ENCODE measurements at places on chromosomes 12 and 14.

DNA sequence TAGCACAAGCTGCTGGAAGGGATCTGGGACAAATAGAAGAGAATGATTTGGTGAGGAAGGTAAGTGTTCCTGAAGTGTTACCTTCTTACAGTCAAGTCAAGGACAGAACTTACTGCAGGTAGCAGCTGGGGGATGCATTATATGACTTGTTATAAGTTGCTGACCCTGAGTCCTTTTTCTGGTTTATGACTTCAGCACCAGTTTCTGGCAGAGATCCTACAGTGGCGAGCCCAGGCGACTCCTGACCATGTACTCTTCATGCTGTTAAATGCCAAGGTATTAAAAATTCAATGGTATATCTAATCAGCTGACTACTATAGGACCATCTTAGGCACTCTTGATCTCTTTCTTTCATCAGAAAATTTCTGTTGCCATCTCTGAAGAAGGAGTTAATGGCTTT is 45.1 kb upstream of the ATF1 start:
- DNase-seq: no peak

DNA sequence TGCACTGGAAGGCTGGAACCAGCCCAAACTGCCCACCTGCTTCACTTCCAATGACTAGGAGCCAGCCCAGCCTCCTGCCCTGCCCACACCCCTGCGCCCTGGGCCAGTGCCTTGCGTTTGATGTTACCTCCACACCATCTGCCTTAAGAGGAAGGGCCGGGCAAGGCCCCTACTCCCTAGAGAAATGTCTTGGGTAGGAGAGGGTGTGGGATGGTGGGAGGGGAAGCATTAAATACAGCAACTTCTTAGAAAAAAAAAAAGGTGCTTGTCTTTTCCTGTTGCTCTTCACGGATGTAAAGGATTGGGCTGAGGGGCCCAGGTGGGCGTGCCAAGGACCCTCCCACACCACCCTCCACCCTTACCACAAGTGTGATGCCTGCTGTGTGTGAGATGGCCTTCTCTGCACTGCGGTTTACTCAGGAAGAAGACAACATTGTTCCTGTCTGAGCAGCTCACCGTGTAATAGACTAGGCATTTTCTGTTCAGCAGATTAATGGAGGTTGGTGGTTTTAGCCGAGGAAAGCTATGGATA is 99.9 kb downstream of the NINJ2 start:
- DNase-seq: no peak

DNA sequence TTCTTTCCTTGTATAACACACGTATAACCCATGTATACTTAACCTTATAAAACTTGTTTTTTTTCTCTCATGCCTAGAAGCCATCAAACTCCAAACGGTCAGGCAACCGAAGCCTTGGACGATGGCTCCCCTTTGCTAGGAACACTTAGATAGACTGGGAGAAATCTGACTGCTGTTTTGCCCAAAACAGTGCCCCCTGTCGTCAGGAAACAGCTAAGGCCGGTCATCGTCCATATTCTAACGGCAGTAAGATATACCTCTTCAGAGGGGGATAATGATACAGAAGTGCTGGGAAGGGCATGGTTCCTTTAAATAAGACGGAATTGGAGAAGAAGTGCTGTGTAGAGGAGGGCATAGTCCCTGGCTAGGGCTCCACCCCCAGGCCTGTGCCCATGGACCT is 130.5 kb downstream of the SLC41A2 start:
- no peak for DNase-seq

- DNase-seq: no peak
Measured at GRCh38 chr14:35400648-35401421, 3.7 kb downstream of the NFKBIA start.

DNA sequence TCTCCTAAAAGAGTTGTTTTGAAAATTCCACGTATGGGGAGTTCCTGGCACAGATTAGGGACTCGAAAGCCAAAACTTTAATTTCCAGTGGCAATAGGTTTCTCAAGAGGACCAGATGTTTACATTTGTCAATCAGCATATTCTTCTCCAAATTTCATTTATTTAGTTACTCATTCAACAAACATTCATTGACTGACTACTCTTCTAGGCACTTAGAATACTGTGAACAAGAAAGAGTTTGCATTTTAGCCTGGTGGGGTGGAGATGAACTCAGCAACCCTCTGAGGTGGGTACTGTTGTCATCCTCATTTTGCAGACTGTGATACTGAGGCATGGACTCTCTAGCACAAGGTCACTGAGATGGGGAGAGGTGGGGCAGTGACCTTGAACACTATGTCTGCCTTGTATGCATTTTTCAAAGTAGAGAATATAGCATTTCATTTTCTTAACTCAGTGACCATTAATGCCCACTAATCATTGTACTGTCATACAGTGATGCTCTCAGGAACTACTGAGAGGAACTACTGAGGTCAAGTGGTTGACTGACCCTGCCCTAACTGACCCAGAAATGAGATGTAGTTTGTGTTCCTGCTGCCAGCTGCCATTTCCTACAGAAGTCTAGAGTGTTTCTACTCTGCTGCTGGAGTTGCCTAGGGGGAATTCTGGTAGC is 2.2 kb downstream of the L3HYPDH start:
- peak; percentile 25 for DNase-seq

- peak; percentile 3 for DNase-seq
Measured at GRCh38 chr12:66352197-66352596, 49.9 kb downstream of the HELB start.

DNA sequence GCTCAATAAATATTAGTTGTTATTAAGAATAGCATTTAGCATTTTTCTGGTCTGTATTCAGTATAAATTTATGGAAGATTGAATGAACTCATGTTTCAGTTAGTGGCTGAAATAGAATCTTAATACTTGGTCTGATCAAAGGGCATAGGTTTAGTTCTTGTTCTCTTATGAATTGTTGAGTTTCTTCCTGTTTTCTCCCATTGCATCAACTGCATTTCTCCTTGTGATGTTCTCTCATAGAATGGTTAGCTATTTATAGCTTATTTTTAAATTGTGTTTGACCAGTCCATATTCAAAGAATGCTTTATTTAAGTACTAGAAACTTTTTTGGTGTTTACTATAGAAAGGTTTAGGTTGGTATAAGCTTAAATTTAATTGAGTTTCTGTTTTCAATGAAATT is 29.8 kb downstream of the APAF1 start:
- DNase-seq: no peak

GRCh38 chr14:40312296-40312695 is 880.1 kb upstream of the FBXO33 start:
- DNase-seq: no peak

DNA sequence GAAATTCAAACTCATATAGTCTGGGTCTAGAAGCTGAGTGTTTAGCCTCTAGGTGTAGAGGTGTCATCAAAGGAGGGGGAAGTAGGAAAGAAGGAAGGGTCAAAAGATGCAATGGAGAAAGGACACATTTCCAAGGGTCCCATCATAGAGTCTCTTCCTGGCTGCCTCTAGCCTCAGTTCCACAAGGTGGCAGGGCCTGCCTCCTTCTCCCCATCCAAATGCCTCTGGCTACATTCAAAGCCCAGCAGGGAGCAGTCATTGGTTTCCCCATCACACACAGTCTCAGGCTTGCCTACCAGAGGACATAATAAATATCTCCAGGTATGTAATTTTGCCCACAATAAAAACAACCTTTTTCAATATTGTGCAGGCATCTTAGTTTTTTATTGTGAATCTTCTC is 2.1 kb upstream of the CCT2 start:
- no peak for DNase-seq

GRCh38 chr12:83039413-83039812 is 352.7 kb downstream of the TMTC2 start:
- DNase-seq: no peak

- DNase-seq: no peak
Measured at GRCh38 chr12:120481022-120481767, 11.6 kb upstream of the SRSF9 start.

GRCh38 chr14:49479432-49479831 is 106.7 kb downstream of the RPS29 start:
- no peak for DNase-seq

DNA sequence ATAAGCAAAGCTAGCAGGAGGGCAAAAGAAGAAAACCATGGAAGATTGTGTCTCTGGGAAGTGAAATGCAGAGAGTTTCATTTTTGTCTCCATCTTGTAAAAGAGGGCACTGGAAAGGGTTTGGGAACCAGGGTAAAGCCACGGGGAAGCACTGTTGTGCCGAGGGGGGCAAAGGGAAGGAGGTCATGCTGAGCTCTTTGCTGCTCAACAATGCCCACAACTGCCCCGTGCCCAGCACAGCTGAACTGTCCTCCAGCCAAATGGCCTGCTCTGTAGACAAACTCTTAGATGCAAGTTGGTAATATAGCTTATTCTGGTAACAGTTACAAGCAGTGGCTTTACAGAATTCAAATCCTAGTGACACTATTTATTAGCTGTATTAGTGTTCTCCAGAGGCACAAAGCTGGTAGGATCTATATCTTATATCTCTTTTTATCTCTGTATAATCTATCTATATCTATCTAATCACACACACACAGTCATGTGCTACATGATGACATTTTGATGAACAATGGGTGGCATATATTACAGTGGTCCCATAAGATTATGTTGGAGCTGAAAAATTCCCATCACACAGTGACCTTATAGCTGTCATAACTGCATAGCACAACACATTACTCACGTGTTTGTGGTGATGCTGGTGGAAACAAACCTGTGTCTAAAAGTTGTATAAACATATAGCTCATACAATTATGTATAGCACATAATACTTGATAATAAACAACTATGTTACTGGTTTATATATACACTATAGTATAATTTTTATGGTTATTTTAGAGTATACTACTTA is 203.4 kb upstream of the DDHD1 start:
- DNase-seq: no peak

DNA sequence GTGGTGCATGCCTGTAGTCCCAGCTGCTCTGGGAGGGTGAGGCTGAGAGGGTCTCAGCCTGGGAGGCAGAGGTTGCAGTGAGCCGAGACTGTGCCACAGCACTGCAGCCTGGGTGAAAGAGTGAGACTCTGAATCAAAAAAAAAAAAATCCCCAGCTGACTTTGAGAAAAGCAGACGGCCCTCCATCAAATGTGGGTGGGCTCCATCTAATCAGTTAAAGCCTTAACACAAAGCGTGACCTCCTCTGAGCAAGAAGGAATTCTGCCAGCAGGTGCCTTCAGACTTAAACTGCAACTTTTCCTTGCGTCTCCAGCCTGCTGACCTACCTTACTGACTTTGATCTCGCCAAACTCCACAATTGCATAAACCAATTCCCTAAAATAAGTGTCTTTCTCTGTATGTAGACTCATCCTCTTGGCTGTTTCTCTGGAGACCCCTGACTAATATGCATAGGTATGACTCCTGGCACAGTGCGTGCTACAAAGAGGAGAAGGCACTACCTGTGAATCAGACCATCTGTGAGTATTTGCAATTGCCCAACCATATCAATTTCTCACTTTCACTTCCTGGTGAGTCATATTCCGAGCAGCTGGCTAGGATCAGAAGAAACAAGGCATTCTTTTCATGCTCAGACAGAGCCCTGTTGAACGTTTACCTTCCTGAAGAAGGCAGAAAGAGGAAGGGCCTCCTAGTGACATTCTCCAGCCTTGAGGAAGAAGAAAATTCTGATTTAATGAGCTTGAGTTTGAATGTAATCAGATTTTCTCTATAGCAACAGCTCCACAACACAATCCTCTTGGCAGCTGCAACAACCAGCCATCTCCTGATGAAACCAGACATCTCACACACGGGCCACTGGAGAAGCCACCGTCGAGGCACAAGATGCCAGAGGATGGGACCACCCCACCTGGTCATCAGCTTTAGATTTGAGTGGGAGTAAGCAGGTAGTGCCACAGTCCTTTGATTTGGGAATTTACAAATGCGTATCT is 54.3 kb downstream of the CLMN start:
- no peak for DNase-seq

GRCh38 chr14:67663633-67664032 is 10.8 kb downstream of the VTI1B start:
- no peak for DNase-seq

DNA sequence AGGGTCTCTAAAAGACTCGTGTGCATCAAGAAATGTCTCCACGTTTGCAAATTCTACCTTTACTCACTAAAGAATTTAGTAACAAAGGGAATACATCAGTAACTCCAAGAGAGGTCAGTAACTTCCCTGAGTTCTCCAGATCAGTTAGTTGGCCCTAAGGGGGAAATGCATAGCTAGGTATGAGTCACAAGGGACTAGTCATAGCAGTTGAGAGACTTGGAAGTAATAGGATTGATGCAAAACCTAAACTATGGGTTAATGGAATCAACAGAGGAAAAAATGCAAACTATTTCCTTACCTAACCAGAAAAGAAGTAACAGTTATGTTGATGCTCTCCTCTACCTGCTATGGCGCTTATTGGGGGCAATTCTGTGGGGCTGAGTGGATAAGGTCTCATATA is 148.8 kb upstream of the GARIN6 start:
- no peak for DNase-seq

GRCh38 chr14:20797164-20797563 is 5.5 kb downstream of the RNASE1 start:
- no peak for DNase-seq

DNA sequence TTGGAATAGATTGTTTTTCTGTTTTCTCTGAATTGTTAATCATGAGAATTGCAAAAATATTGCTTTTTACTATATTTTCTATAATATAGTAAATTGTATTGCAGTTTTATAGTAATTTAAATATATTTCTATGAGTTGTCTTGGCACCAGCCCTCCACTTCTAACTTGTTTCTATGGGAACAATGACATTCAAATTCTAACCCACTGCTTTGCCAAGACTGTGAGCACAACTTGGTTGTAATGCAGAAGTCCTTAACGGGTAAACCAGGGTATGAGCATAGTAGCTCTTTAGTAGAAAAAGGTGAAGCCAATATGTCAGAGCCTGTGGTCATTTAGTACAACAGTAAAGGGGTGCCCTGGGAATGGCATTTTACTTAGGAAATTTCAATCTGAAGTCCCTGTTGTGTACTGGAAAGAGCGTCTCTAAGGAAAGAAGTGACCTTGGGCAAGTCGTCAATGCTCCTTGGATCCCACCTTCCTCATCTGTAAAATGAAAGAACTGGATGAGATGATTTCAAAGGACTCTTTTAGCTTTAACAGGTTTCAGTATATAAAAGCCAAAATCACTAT is 283.3 kb downstream of the ATP23 start:
- peak; percentile 8 for DNase-seq

DNA sequence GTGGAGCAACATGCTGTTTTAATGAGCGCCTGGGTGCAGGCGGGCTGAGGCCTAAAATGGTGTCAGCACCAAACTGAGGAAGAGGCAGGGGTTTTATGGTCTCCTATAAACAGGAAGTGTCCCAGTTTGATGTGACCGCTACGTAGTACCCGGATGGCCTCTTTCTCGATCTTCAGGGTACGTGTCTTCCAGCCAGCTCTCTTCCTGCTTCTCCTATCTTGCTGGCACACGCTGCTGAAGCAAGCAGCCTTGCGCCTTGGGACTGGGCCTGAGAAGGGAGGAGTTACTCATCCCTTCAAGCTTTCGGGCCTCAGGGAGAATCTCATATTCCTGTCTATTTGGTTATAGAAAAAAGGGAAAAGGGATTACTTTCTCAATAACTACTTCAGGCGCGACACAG is 28.2 kb upstream of the RNASE1 start:
- DNase-seq: no peak

GRCh38 chr12:58931518-58931917 is 11.2 kb upstream of the LRIG3 start:
- no peak for DNase-seq

- no peak for DNase-seq
Measured at GRCh38 chr14:101357559-101358319, 203.6 kb upstream of the DIO3 start.

- no peak for DNase-seq
Measured at GRCh38 chr12:18467620-18468245, 206.4 kb downstream of the PIK3C2G start.

Data from NCI-H446 (cell line).